ENCODE measurements at places on chromosomes 16 and 17.

DNA sequence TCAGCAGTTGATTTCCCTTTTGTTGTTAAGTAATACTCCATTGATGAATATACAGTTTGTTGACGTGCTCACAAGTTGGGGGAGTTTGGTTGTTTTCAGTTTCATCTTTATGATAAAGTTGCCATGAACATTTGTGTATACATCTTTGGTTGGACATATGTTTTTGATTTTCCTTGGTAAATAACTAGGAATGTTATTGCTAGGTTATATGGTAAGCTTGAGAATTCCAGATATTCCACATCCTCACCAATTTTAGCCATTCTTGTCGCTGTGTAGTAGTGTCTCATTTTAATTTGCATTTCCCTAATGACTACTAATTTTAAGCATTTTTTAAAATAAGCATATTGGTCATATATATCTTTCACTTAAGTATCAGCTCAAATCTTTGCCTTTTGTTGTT is 55.0 kb upstream of the RASL10B start:
- DNase-seq = no peak

- DNase-seq = no peak
Measured at GRCh38 chr17:28865946-28866752, 11.3 kb downstream of the ERAL1 start.

GRCh38 chr17:39352986-39353385 is 48.4 kb downstream of the FBXL20 start:
- DNase-seq = no peak

GRCh38 chr17:80901319-80901718 is 90.3 kb upstream of the CHMP6 start:
- DNase-seq = no peak

GRCh38 chr16:710500-711075 is 4.3 kb upstream of the METRN start:
- DNase-seq = no peak

DNA sequence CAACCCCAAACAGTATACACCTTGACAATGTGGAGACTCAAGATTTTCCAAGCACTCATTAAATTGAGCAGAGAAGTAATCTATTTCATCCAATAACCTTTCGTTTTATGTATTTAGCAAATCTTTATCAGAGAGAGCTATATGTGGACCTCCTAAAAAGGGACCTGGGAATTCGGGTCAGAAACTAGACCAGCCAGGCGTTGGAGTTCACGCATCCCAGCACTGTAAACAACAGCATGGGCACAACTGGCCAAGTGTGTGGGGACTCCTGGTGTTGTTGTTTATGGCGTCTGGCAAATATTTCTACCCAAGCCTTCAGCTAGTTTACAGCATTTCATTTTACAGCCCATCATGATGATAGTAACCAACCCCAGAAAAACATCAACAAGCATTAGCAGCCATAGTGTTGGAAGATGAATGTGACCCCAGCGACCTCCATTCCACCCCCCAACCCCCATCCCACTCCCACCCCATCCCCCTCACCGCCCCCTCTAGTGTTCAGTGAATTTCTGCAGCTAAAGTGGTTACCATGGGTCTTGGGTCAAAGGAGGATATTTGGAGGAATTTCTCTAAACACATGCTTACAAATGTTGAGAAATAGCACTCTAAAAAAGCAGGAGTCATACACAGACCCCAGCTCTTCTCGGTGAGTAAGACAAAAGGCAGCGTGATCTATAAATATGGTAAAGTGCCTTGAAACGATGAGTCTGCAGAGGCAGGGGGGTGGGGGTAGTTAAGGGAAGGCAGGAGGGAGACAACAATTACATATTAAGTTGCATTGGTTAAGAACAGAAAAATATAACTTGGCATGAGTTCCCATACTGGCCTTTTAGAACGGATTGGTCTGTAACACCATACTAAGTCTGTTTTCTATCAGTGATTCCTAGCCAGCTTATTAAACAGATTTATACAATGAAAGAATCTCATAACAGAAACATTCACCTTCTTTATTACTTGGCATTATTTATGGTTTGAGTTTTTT is 91.4 kb upstream of the TBX2 start:
- DNase-seq = no peak

DNA sequence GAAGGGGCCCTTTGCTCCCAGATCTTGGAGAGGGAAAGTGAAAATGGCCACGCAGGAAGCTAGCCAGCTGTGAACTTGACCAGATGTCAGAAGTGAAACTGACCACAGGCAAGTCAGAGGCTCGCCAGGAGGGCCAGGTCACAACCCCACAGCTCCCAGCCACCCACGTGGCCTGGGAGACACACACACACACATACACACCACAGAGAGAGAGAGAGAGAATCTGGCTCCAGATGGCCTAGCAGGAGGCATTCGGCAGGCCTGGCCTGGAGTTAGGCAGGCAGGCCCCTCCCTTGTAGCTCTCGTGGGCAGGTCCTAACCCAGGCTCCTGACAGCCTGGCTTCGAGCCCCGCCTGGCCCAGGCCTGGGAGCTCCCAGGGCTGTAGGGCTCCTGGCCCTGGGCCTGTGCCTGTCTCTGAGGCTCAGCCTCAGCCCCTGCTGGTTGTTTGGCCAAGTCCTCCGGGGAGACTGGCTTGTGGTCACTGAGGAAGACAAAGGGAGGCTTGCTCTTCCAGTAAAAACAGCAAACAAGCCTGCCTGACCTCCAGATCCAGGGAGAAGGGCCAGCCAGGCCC is 20.2 kb downstream of the NGFR start:
- no peak for DNase-seq

DNA sequence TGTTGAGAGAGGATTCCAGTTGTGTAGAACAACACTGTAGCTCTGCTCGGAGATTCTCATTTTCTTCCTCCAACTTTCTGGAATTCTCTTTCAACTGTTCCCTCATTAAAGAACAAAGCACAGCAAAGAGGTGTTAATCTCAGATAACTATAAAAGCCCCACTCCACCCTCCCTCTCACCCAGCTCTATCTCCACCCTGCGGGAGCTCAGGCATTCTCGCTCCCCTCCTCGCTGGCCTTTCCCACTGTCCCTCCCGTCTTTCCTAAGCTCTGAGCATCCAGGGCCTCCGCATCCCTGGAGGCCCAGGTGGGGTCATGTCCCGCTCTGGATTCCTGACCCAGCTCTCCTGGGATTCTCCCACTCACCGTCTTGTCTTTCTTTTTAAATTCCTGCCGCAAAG is 35.1 kb downstream of the DHX38 start:
- DNase-seq = no peak

DNA sequence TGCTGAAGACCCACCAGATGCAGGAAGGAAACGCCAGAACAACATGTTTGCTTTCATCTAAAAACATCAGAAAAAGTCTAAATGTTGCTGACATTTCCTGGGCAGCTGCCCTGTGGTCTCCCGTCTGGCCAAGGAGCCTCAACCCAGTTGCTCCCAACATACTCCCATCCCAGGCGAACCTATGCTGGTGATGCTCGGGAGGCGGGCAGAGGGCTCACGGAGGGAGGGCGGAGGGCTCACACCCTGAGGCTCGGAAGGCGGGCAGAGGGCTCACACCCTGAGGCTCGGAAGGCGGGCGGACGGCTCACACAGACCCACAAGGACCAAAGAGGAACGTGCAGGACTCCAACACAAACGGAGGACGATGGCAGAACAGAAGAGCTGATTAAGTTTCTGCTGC is 135.4 kb downstream of the ANKRD11 start:
- no peak for DNase-seq

GRCh38 chr16:19502395-19503131 is 19.3 kb downstream of the GDE1 start:
- peak; percentile 54 for DNase-seq

- no peak for DNase-seq
Measured at GRCh38 chr16:68644715-68645493, at the start of gene CDH3. Gene CDH3, plus strand, starts transcription at chr16:68645310. Its CDS starts 70 bp downstream, at chr16:68645380.

DNA sequence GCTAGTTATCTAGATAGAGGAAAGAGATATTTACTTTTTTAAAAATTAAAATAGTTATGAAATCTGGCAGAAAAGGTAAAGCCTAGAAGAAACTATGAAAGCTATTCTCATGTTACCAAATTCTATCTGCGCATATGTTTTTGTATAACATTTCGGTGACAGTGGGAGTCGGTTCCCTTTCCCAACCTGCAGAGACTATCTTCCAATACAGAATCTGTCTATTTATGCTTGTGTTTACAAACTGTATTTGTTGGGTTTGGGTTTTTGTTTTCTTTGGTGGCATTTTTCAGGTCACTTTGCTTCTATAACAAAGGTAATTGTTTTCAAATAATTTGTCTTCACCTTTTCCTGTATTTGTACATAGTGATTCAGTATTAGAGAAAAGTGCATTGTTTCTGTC is 69.8 kb downstream of the YPEL2 start:
- DNase-seq = no peak

DNA sequence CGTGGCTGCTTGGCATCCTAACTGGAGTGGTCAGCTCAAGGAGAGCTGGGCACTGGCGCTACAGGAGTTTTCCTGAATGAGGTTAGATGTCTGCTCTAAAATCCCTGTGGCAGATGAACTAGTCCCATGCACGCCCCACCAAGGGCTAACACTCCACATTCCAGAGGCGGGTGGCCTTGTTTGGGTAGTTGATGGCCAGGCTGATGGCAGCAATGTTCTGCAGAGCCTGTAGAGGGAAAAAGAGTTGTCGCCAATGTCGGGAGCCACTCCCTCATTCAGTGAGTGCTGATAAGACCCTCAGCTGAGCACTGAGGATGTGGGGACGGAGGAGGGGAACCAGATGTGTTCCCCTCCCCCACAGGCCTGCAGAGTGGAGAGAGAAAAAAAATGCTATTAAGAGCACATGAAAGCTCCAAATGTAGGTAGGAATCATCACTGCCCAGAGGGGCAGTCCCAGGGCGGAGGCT is 42.5 kb upstream of the ATP2A3 start:
- no peak for DNase-seq

DNA sequence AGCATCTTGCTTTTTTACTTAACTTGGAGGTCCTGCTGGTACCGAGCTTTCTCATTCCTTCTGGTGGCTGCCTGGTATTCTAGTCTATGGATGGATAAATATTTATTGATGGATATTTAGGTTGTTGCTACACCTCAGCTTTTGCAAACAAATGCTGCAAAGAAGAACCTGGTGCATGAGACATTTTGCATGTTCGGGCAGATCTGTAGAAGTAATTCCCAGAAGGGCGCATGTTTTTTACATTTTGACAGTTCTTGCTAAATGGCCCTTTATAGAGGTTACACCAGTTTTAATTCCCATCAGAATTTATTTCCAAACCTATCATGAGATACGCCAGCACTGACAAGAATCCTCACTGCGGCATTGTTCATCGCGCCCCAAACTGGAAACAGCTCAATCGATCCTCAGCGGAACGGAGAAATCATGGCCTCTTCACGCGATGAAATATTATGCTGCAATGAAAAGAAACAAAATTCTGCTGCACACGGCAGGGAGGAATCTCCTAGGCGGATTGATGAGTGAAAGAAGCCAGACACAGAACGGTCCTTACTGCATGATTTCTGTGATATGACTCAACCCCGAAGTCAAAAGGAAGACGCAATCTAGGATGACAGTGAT is 68.0 kb upstream of the CREBBP start:
- DNase-seq = no peak

Data from stimulated activated CD8-positive, alpha-beta memory T cell treated with anti-CD3 and anti-CD28 coated beads, Interleukin-2, amount 100 ng/mL, for 48 hours (primary cell).